Mesothelial cell of epicardium (in vitro differentiated cells): ENCODE measurements at places on chromosomes 5 and 9. TPM values are rescaled to one million over a fixed set of nuclear protein-coding genes. Genes with fewer than 3 reads are reported as not detected.
A peak's percentile ranks its signal among the peaks of the same experiment; 100 is the strongest.

GRCh38 chr9:20409321-20410092, 212.8 kb downstream of the MLLT3 start:
- no peaks in the 10 kb centered on the region for H3K27me3 ChIP-seq
- H3K27ac ChIP-seq: no peak overlapping the region
- peaks cover 13% of the 10 kb centered on the region for H3K4me1 ChIP-seq
- DNase-seq: no peak

DNA sequence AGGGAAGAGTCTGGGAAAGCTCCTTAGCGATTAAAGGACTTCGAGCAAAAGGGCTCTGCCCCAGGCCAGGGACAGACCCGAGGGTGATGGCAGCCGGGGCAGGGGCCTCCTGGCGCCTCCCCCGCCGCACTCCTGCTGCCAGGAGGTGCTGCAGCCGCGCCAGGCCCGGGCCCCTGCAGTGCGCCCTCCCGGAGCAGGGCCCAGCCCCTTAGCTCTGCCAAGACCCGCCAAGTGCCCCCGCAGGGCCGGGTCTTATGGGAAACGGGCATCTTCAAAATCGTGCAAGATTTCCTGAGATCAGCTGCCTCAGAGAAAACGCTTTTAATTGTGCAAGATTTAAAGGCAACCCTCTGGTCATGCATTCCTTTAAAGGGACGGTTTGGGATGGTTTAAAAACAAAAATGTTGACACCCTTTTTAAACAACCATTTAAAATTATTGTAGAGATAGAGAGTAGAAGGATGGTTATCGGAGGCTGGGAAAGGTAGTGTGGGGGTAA, 52.4 kb downstream of the CDC14B start:
- H3K4me1 ChIP-seq: peaks cover 18% of the 10 kb centered on the region
- H3K36me3 ChIP-seq: no peaks in the 10 kb centered on the region
- H3K4me3 ChIP-seq: peak overlapping the region; percentile 72
- no peak for DNase-seq
- no peaks in the 10 kb centered on the region for H3K27me3 ChIP-seq
- peak overlapping the region; percentile 47 for H3K27ac ChIP-seq

GRCh38 chr9:95573463-95573862, 56.7 kb upstream of the PTCH1 start:
- H3K4me3 ChIP-seq: no peak overlapping the region
- peaks cover 85% of the 10 kb centered on the region for H3K27me3 ChIP-seq

DNA sequence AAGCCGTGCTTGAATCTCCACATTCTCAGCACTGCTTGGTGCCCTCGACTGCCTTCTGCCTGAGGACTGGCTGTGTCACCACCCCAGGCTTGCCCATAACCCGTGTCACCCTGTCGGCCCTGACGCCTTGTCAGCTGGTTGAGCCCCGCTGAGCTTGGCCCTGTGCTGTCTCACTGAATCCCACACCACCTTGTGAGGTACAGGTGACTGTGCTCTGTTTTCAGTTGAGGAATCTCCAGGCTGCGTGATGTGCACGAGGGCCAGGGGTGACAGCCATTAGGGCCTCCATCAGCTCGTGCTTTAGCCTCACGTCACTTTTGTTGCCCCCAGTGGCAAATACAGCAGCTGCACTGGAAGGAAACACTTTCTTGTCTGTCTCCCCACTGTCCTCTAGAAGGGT, 90.7 kb downstream of the CACNA1B start:
- no peak overlapping the region for H3K27ac ChIP-seq
- no peak for DNase-seq
- H3K4me3 ChIP-seq: no peak overlapping the region
- H3K27me3 ChIP-seq: peaks cover 2% of the 10 kb centered on the region
- peaks cover 4% of the 10 kb centered on the region for H3K4me1 ChIP-seq
- H3K36me3 ChIP-seq: no peaks in the 10 kb centered on the region

GRCh38 chr9:109908459-109909390, 128.7 kb downstream of the PALM2AKAP2 start:
- peaks cover 17% of the 10 kb centered on the region for H3K4me1 ChIP-seq
- H3K36me3 ChIP-seq: no peaks in the 10 kb centered on the region
- no peak for DNase-seq
- H3K27ac ChIP-seq: no peak overlapping the region
- H3K27me3 ChIP-seq: no peaks in the 10 kb centered on the region

Gene PCDHB14
- 7.1 to 8.6 TPM (median 7.7 TPM) in 3 replicates for total RNA-seq

- no peak for DNase-seq
- peaks cover 3% of the 10 kb centered on the region for H3K4me1 ChIP-seq
- no peaks in the 10 kb centered on the region for H3K27me3 ChIP-seq
- H3K27ac ChIP-seq: no peak overlapping the region
- H3K4me3 ChIP-seq: no peak overlapping the region
- peaks cover 5% of the 10 kb centered on the region for H3K36me3 ChIP-seq
Observed at GRCh38 chr5:154947778-154948177, 6.9 kb downstream of the MRPL22 start.

Gene IFNA13
- 0.60 to 1.0 TPM (median 0.66 TPM) in 3 replicates for total RNA-seq

GRCh38 chr9:93123561-93124283, 10.3 kb downstream of the NINJ1 start:
- peaks cover 29% of the 10 kb centered on the region for H3K4me1 ChIP-seq
- H3K4me3 ChIP-seq: no peak overlapping the region
- no peak for DNase-seq
- H3K27me3 ChIP-seq: no peaks in the 10 kb centered on the region
- no peak overlapping the region for H3K27ac ChIP-seq

Gene SPEF2
- total RNA-seq: 10.7 to 12.1 TPM (median 11.6 TPM) in 3 replicates

- H3K4me1 ChIP-seq: no peaks in the 10 kb centered on the region
- no peaks in the 10 kb centered on the region for H3K27me3 ChIP-seq
- H3K4me3 ChIP-seq: no peak overlapping the region
Observed at GRCh38 chr9:85647571-85647970, 94.2 kb downstream of the AGTPBP1 start.

GRCh38 chr5:147170603-147171002, 64.2 kb upstream of the STK32A start:
- H3K27me3 ChIP-seq: no peaks in the 10 kb centered on the region
- H3K4me3 ChIP-seq: no peak overlapping the region
- peak overlapping the region; percentile 94 for H3K27ac ChIP-seq
- peaks cover 43% of the 10 kb centered on the region for H3K4me1 ChIP-seq
- DNase-seq: no peak
- H3K36me3 ChIP-seq: no peaks in the 10 kb centered on the region

Gene WDR38
- not detected in 3 replicates for total RNA-seq

- peak overlapping the region; percentile 79 for H3K27ac ChIP-seq
- no peaks in the 10 kb centered on the region for H3K36me3 ChIP-seq
- DNase-seq: peak; percentile 42
- H3K27me3 ChIP-seq: no peaks in the 10 kb centered on the region
- H3K4me3 ChIP-seq: peak overlapping the region; percentile 74
- H3K4me1 ChIP-seq: peaks cover 27% of the 10 kb centered on the region
Observed at GRCh38 chr5:172834415-172835289, 601 bp downstream of the ERGIC1 start.

- DNase-seq: no peak
- H3K27ac ChIP-seq: no peak overlapping the region
- no peaks in the 10 kb centered on the region for H3K4me1 ChIP-seq
- peaks cover 23% of the 10 kb centered on the region for H3K27me3 ChIP-seq
Observed at GRCh38 chr5:540906-541538, 16.8 kb upstream of the SLC9A3 start.
